ENCODE measurements at places on chromosomes 5 and 9. TPM values are rescaled to one million over a fixed set of nuclear protein-coding genes. Genes with fewer than 3 reads are reported as not detected.

The C5orf52 gene
- total RNA-seq, result not detected

The DMRT3 gene
- not detected for total RNA-seq

The SV2C gene
- not detected for total RNA-seq

The C8G gene
- total RNA-seq, result 1.7 TPM

The SPINK6 gene
- total RNA-seq, result 0.45 TPM

The BTNL3 gene
- not detected for total RNA-seq

The OSMR gene
- total RNA-seq, result 47.0 TPM

The INSL4 gene
- total RNA-seq, result 17.9 TPM

The CIZ1 gene
- total RNA-seq, result 78.3 TPM

The QRFP gene
- not detected for total RNA-seq

The OCLN gene
- total RNA-seq, result 14.8 TPM

The PCDHGA3 gene
- total RNA-seq, result not detected

The OR4F3 gene
- total RNA-seq, result not detected

The FAT2 gene
- total RNA-seq, result 0.01 TPM
